ENCODE measurements at places on chromosomes 3 and 15.
A peak's percentile ranks its signal among the peaks of the same experiment; 100 is the strongest.

GRCh38 chr15:96285305-96285704 is 45.2 kb upstream of the NR2F2 start:
- peak; percentile 66 for DNase-seq

DNA sequence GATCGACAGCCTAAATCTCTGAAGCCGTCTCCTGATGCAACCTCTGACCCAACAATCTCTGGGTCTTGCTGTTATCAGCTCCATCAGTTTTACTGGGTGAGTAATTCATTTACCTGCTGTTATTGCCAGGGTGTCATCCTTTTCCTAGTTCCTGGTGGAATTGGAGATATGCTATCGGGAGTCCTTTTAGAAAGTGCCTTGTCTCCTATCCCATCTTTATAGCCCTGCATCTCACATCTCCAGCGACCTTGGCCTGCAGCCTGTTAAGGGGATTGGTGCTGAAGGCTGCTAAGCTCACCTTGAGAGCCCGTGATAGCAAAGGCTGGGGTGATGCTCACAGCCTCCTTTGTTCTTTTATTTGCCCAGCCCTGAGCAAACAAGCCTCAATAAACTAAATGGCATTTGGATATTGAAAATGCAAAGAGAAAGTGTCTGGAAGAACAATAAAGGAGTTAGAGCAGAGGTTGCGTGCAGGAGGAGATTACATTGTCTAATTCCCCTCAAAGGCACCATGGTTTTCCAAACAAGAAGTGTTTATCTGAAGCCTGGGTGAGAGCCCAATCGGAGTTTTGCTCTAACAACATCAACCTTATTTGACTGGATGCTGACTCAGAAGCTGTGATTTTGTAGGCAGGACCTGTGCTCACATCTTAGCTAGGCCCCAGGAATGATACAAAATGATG is 101.8 kb downstream of the RPLP1 start:
- no peak for DNase-seq

DNA sequence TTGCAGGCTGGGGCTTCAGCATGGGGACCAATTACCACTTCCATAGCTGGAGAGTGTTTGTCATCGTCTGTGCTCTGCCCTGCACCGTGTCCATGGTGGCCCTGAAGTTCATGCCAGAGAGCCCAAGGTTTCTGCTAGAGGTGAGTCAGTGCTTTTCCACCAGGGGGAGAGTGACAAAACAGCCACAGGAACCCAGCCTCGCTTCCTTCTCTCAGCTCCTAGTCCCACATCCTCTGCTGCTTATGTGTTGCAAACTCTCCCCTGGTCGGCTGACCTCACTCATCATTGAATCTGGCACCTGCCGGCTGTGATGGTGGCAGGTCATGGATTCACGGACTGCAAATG is 158.3 kb downstream of the SV2B start:
- no peak for DNase-seq

GRCh38 chr3:122079524-122080206 is 24.5 kb downstream of the CD86 start:
- DNase-seq, result no peak

DNA sequence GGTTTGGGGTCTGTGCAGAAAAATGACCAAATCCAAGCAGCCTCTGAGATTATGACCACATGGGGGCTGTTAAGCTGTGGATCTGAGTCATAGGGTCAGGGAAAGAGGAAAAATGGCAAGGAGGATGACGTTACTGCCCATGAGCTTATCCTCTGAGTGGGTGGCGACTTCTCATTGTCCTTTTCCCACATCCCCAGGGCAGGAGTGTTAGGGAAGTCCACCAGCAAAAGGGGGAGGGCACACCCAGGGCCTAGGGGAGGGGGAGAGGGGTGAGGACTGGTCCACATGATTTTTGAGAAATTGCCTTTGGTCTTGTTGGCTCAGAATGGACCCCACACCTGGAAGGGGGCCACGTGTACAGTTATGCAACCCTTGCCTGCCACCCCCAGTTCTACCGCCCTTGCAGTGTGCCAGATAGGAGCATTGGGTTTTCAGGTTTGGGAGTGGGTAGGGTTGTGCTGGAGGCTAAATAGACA is 2.6 kb downstream of the CD276 start:
- DNase-seq, result peak; percentile 83

GRCh38 chr3:39025222-39025970 is 26.3 kb downstream of the SCN11A start:
- DNase-seq, result no peak

Data from AG20443 (cell line).